Activated CD4-positive, alpha-beta T cell treated with anti-CD3 and anti-CD28 coated beads, Interleukin-2, amount 10 ng/mL, durations not matched to agents 7 days and 5 days (primary cell): ENCODE measurements at places on chromosomes 13 and 19. TPM values are rescaled to one million over a fixed set of nuclear protein-coding genes. Genes with fewer than 3 reads are reported as not detected.

UBE2M gene
- total RNA-seq, result 96.0 TPM

YJEFN3 gene
- 13.2 TPM for total RNA-seq

DNA sequence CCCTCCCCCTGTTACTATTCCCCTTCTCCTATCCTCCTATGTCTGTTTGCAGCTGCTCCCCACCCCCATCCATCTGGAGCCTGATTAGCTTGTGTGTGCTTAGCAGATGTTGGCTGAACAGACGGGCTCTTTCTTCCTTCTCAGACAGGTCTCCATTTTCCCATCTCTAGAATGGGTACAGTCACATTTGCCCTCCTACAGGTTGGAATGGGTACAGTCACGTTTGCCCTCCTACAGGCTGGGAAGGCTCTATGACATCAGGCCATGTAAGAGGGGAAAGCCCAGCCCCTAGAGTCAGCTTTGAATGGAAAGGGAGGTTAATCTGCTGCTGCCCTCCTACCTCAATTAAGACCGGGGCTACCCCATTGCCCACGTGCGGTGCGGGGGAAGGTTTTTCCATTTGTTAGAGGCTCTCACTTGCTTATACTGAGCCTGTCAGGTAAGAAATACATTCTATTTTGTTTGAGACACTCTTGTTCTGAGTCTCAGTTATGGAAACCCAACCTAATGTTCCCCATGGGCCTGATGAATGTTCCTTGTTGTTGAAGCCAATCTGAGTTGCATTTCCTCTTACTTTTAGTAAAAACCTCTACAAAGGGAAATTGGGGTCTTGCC lies 2.2 kb upstream of the CLEC17A start:
- no peak for DNase-seq

- DNase-seq, result no peak
Measured at GRCh38 chr19:2627319-2627829, 75.1 kb downstream of the GNG7 start.

PRR36 gene
- total RNA-seq, result 0.10 TPM
